ENCODE measurements at places on chromosomes 5 and 9. TPM values are rescaled to one million over a fixed set of nuclear protein-coding genes. Genes with fewer than 3 reads are reported as not detected.

ANKRD34B gene
- polyA plus RNA-seq, result 0.32 TPM

FOXD4L5 gene
- polyA plus RNA-seq, result 0.27 TPM

PLPPR1 gene
- 18.5 TPM for polyA plus RNA-seq

CDKN2B gene
- polyA plus RNA-seq, result 0.18 TPM

TMEM171 gene
- 5.2 TPM for polyA plus RNA-seq

KIF12 gene
- polyA plus RNA-seq, result 170 TPM

C9orf50 gene
- 0.30 TPM for polyA plus RNA-seq

IFNA13 gene
- polyA plus RNA-seq, result not detected

SPINK13 gene
- 1.1 TPM for polyA plus RNA-seq
